ENCODE measurements at places on chromosomes 5 and 9.

GRCh38 chr9:78712903-78713613 is 416.1 kb downstream of the PSAT1 start:
- DNase-seq = no peak

DNA sequence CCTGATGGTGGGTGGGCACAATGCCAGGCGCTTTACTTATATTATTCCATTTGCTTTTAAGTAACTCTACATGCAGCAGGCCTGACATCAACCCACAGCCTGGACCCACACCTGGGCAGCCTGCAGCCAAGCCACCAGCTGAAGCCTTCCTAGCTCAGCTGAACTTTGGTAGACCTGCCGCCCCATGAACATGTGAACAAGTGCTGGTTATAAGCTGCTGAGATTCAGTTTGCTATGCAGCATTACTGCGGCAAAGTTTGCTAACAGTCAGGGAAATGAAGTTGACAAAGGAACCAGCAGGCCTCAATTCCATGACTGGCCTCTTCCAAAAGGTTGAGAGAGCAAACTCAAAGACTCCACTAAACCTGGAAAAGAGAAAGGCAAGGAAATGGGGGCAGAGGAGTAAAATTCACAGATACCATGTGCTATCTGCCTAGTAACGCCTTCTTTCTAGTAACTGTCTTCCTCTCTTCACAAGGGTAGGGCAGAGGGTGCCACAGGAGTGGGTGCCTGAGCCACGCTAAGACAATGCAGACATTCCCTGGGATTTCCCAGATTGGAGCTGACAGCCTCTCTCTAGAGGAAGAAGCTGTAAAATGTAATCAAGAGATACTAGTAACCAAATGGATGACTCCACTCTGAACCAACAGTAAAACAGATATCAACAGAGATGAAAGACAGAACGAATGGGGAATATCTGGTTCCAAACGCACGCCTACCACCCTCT is 2.9 kb downstream of the BOD1 start:
- no peak for DNase-seq

- no peak for DNase-seq
These were observed 9.9 kb upstream of the FBP1 start for GRCh38 chr9:94649100-94649819.

GRCh38 chr9:15219546-15219945 is 87.5 kb downstream of the TTC39B start:
- no peak for DNase-seq

DNA sequence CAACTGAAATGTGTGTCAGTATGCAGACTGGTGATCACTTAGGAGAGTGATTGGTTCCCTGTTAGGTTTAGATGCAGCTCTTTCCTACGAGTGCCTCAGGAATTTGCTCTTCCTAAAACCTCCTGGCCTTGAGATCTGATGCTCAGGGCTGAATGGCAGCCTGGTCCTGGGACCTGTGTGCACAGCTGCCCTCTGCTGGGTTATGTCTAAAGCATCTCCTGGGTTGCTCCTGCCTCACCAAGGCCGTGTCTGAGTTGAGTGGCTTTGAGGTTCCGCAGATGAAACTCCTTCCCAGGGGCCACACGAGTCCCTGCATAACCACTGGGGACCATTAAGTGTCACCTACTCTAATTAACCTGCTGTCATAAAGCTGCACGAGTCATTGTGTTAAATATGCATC is 59.5 kb downstream of the MVB12B start:
- no peak for DNase-seq

DNA sequence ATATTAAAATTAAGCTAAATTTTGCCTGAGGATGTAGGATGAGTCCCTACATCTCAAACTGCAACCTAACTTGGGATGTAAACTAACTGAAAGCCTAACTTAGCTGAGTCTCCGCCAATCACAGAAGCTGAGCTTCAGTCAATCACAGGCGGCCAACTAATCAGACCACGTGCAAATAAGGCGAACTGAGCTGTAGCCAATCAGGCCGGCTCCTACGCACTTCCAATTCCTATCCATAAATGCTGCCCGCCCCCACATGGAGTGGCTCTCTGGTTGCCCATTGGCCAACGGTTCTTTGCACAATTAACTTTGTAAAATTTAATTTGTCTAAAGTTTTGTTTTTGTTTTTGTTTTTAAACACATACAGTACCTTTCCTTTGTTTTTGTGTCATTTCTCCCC is 13.9 kb upstream of the GPX8 start:
- no peak for DNase-seq

DNA sequence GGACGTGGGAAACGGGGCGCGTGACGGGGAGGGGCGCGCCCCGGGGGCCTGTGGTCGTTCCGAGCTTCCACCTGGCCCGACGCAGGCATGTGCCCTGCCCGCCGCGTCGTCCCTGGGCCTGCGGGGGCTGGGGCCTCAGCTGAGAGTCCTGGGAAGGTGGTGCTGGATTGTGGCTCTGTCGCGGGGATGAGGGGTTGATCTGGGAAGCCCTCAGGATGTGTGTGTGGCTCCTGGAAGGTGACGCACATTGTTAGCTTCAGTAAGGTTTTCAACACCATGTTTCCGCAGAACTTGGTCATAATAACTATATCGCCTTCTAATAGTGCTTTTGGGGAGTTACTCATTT is 589.1 kb downstream of the MTRR start:
- no peak for DNase-seq
